Activated CD4-positive, alpha-beta T cell treated with anti-CD3 and anti-CD28 coated beads, Interleukin-2, amount 10 ng/mL, durations not matched to agents 24 days and 14 days (primary cell): ENCODE measurements at places on chromosomes 6 and 20. TPM values are rescaled to one million over a fixed set of nuclear protein-coding genes. Genes with fewer than 3 reads are reported as not detected.

DNA sequence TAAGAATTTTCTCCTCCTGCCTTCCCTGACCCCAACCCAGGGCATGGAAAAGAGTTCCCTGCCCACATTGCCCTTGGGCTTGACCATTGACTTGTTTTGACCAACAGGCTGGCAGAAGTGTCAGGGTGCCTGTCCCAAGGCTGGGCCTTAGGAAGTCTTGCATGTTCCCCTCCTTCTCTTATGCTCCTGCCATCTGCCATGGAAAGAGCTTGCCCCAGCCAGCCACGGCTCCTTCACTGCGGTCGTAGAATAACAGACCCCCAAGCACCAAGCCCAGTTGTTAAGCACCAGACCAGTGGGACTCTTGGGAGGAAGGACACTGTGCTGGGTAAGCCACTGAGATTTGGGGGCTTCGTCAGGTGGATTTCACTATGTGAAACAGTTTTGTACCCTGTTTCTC is 53.6 kb downstream of the SNX5 start:
- no peak for DNase-seq

GRCh38 chr20:31937820-31938219 is 14.0 kb downstream of the PDRG1 start:
- no peak for DNase-seq

DNA sequence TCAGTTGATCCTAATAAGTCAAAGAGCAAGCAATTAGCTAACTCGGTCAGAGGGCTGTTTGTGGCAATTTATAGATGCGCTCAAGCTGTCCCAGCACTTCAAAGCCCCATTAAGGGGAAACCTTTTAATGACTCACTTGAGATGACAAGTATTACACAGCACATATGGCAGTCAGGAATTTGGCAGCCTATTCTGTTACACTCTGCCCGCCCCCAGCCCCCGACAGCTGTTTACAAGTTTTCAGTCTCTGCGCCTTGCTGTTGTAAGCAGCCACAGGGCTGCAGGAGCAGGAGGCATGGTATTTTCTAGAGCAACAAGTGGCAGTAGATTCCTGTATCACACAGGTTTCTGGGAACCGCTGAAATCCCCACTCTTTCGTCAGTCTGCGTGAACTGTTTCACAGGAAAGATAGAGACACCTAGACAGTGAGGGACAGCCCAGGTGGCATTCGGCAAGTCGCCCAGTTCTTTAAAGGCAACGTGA is 263.0 kb downstream of the FOXC1 start:
- DNase-seq, result no peak

ADGB gene
- not detected in 2 replicates for total RNA-seq

DNA sequence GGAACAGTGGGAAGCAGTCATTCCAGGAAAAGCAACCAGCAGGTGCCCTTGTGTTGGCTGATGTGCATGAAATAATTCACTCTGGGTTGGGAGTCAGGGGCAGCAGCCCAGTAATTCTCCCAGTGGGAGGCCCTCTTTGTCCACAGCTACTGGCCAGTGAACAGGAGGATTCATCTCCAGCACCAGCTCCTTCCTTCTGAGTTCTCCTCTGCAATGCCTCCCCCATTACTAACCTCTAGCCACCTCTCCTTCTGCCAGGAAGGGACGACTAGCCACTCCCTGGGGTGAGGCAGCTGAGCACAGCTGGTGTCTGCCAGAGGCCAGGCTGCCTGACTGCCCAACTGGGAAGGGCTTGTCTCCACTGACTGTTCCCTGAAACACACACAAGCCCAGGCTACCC is 12.5 kb upstream of the R3HDML start:
- no peak for DNase-seq

- no peak for DNase-seq
These were observed 51.9 kb downstream of the PYGB start for GRCh38 chr20:25299806-25300205.

GRCh38 chr6:111625461-111626391 is 20.0 kb upstream of the TRAF3IP2 start:
- no peak for DNase-seq

RNF182 gene
- not detected in 2 replicates for total RNA-seq

BMP2 gene
- 0.09 and 0.12 TPM in 2 replicates for total RNA-seq

PAK5 gene
- total RNA-seq, result not detected in 2 replicates

TINAG gene
- not detected in 2 replicates for total RNA-seq

DNA sequence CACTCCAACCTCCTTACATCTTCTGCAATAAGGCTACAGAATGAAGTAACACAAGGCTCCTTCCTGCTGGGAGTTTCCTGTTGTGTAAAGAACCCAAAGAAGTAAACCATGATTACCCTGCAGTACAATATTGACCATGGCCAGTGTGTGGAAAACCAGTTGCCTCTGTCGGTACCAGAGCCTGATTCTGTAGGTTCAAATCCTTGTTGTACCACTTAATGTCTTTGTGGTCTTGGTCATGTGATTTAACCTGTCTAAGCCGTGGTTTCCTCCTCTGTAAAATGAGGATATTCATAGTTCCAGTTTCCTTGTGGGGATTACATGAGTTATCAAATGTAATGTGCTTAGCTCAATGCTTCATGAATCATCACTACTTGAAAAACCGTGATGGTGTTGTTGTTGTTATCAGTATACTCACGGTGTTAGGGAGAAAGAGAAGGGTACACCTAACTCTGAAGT is 60.3 kb upstream of the PRELID3B start:
- no peak for DNase-seq

DDRGK1 gene
- total RNA-seq, result 59.0 and 70.0 TPM in 2 replicates

SEL1L2 gene
- total RNA-seq, result not detected in 2 replicates
